ENCODE measurements at places on chromosomes 11 and 22.
A peak's percentile ranks its signal among the peaks of the same experiment; 100 is the strongest.

GRCh38 chr11:26851696-26852095 lies 129.8 kb upstream of the SLC5A12 start:
- no peak for DNase-seq

DNA sequence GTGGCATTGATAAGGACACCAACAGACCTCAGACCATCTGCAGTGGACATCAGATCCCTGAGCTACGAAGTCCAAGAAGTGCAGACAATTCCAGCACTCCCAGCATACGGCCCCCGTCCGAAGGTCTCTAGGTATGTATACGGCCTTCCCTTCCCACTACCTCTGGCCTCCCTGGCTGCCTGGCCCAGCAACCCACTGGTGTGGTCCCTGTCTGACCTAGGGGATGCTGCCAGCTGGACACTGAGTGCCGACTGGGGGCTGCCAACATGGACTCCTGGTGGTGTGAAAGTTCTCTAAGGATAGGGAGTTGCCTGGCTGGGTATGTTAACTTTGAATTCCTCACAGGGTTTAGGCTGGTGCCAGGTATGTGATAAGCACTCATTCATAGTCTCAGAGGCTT lies 17.5 kb upstream of the TEF start:
- no peak for DNase-seq

DNA sequence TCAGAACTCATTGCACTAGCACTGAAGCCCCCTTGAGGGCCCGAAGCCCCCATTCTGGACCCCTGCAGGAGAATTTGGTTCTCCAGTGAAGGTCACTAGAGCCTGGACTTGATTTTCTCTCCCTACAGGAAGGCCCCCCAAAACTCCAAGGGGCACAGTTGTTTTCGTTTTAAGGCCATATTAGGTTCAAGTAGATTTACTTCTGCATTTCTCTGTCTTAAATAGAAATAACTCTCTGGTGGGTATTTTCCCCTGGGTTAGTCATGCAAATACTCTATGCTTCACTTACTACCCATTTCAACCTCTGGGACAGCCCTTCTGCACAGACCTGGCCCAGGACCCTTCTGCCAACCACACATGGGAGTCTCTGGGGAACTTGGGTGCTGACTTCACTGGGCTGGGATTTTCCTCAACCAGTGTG lies 41.6 kb downstream of the WEE1 start:
- no peak for DNase-seq

- DNase-seq, result no peak
These were observed 49.5 kb downstream of the ABTB2 start for GRCh38 chr11:34308049-34308912.

DNA sequence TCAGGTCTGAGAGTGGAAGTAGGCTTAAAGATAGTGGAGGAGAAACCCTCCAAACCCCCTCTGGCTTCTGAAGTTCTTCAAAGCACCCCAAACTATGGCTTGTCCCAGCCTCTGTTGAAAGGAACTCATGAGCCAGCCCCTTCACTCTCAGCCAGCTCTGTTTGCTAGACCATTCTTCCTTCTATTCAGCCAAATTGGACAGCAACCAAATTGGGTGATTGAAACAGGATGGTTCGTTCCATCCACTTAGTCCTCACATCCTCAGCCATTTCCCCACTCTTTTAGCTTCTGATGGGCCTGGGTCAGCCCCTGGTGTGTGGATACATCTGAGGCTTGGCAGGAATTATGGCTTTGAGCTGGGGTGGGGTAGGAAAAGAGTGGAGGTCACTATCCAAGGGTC lies 4.5 kb downstream of the HTR3A start:
- DNase-seq, result no peak

GRCh38 chr11:1345737-1346513 lies 36.5 kb upstream of the TOLLIP start:
- DNase-seq, result no peak

DNA sequence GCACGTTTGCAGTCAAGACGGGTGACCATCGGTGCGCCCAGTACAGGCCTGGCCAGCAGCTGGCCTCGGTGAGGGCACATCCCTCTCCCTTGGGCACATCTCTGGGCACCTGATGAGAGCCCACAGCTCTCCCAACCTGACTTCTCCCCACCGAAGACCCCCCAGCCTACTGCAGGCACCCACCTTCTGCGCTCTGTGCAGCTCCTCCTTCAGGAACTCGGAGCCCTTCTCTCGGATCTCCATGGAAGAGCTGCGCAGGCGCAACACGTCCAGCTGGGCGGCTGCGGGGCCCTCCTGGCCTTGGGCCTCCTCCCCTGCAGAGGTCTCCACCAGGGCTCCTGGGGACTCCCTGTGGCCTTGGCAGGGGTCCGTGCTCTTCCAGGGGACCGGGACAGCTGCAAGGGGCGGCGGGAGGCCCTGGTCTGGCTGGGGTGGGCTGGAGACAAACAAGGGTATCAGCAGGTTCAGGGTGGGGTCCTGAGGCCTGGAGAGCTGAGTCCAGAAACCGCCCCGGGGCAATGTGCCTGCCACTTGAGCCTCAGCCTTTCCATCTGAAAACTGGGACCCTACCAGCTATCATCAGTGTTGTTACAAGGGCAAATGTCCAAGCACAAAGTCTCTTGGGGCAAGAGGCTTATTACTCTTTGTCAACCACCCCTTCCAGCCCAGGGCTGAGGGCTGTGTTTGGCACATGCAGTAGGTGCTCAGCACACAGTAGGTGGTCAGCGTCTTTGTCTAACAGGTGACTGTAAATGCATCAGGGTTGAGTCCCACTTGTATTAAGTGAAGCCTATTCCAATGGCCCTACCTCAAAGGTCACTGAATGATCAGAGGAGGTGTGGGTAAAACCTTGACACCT lies 9.3 kb downstream of the RAB3IL1 start:
- DNase-seq, result no peak

- DNase-seq, result peak; percentile 92
These were observed 35.5 kb downstream of the FZD4 start for GRCh38 chr11:86919557-86920210.

DNA sequence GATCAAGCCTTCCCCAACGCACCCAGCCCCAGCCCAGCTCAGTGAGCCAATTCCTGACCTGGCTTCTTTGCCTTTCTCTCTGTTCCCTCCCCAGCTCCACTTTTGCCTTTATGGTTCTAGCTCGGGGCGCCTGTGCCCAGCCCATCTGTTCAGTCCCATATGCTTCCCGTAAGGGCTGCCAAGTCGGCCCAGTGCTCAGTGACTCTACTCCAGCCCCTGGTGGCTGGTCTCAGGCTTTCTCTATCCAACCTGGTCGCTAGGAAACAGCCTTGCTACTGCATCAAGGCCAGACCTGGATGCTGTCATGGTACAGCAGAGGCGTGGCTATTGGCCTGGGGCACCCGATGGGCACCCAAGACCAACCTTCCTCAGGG lies 178.0 kb downstream of the DSCAML1 start:
- DNase-seq, result peak; percentile 82

GRCh38 chr11:74307434-74307833 lies 4.0 kb downstream of the P4HA3 start:
- DNase-seq, result no peak

GRCh38 chr11:111733016-111733415 lies 33.2 kb downstream of the PPP2R1B start:
- no peak for DNase-seq

DNA sequence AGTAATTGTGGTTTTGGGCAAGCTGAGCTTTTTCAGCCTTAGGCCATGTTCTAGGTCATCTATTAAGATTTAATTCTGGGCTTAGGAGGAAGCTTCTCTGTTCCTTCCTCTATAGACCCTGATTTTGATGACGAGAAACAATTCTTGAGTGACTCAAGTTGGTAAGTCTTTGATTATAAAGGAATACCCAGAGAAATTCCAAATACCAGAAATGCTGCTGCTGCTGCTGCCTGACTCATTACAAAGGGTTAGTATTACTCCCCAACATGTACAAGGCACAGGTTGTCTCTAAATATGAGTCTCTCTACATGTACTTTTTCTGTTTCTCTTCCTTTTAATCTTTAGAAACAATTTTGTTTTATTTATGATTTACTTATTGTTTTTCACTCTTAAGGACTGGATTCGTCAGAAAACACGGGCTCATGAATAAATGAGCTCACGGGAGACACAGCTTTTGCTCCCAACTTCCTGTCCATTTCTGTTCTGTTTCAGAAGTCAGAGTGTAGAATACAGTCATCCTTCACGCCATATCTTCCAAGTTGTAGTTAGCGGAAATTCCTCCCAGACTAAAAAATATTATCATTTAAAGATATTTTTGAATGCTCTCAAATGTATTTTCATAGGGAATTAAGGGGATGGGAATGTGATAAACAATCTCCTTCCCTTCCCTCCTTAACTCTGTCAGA lies 31.8 kb upstream of the RBMXL2 start:
- no peak for DNase-seq

GRCh38 chr22:27317096-27317495 lies 484.5 kb downstream of the MN1 start:
- peak; percentile 45 for DNase-seq

DNA sequence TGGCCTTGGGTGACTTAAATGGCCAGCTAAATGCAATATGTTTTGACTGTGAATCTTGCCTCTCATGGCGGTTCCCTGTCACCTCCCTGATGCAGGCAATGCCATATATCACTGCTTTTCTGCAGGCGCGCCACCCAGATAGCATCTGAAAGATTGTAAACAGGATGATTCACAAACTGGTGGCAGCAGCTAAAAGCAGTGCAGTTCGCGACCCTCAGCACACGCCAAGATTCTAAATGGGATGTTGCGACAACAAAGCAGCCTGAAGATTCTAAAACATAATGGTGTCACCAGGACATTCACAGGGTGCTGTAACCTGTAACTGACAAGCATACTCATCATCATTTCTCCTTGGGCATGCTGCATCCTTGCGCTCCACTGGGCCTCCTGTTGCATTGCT lies 440.4 kb upstream of the CADM1 start:
- DNase-seq, result no peak

GRCh38 chr11:57464539-57465181 lies 4.3 kb downstream of the RTN4RL2 start:
- DNase-seq, result peak; percentile 52

DNA sequence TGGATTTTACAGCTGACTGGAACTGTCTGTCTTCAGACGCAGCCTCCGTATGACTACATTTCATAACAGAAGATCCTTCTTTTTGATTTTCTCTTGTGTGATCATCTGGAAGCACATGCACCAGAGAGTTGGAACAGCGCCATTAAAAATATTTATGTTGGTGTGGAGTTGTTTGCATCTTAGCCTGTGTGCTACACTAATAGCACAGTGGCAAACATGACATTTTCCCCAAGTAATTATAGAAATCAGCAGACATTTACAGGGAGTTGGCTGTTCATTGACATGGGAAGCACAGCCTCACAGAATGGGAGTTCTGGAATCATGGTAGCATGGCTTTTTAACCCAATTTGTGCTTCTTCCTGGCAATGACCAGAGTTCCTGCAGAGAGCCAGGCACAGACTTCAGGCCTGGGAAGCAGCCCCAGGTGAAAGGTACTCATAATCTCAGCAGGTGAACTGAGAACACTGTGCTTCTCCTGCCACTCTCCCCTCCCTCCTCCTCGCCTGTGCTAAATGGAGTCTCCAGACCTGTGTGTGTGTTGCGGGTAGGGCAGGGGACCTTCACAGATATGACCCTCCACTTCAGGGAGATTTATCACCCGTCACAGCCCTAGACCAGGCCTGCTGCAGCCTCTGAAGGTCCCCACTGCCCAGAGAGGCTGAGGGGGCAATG lies 82.8 kb upstream of the PLET1 start:
- DNase-seq, result no peak

GRCh38 chr11:6571434-6572008 lies 31.9 kb downstream of the RRP8 start:
- DNase-seq, result peak; percentile 65

DNA sequence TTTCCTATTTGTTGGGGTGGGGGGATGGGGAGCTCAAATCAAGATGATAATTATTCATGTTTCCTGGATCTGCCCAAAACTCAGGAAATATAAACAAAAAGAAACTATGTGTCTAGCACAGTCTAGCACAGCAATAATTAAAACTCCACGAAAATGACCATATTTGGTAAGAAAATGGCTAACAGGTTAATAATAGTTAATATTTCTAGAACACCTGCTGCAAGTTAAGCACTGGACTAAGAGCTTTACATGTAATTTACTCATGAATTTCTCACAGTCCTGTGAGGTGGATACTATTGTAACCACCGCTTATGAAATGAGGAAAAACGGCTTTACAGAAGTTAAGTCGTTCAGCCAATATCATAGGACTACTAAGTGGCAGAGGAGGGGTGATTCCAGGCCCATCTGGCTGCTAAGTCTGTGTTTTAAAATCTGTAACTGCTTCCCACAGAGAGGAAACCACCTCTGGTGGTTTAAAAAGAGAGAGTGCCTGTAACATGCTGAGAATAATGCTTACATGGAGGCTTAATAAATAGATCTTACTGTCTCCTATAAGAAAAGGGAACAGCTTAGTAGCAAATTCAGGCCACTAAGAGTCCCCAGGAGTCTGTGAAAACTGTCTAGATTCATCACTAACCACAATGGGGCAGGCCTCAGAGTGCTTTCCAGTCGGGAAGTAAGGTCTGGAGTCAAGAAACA lies 11.0 kb upstream of the AMOTL1 start:
- DNase-seq, result no peak

- no peak for DNase-seq
These were observed 30.0 kb upstream of the MMP7 start for GRCh38 chr11:102560555-102561011.

DNA sequence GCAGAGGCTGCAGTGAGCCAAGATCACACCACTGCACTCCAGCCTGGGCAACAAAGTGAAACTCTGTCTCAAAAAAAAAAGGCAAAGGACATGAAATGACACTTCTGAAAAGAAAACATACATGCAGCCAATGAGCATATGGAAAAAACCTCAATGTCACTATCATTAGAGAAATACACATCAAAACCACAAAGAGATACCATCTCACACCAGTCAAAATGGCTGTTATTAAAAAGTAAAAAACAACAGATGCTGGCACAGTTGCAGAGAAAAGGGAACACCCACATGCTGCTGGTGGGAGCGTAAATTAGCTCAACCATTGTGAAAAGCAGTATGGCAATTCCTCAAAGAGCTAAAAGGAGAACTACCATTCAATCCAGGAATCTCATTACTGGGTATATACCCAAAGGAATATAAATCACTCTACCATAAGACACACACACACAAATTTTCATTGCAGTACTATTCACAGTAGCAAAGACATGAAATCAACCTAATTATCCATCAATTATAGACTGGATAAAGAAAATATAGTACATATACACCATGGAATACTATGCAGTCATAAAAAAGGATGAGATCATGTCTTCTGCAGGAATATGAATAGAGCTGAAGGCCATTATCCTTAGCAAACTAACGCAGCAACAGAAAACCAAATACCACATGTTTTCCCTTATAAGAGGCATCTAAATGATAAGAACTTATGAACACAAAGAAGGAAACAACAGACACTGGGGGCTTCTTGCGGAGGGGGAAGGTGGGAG lies 15.7 kb upstream of the C11orf58 start:
- DNase-seq, result no peak

GRCh38 chr11:65770951-65771567 lies 9.7 kb downstream of the AP5B1 start:
- DNase-seq, result no peak
